ENCODE measurements at places on chromosomes 7 and 10.

DNA sequence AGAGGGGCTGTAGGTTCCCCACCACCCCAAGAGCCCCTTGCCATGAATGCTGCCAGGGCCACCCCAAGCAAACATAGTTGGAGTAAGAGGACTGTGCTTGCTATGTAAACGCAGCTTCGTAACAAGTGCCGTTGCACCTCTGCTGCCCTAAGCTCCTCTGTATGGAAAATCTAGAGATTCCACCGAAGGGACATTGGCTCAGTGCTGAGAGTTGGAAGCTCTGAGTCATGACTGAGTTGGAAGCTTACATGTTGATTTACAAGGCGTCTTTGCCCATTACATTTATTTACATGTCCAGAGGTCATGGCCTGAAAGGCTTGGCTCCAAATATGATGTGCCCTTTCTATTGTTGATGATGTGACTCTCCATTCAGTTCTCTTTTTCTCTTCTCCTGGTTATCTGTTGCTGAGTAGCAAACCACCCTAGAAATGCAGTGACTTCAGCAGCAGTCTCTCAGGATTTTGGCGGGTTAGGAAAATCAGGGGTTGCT lies 233.1 kb upstream of the TCF7L2 start:
- DNase-seq: no peak

- DNase-seq: peak; percentile 56
Measured at GRCh38 chr7:3065724-3066143, 22.1 kb upstream of the CARD11 start.

DNA sequence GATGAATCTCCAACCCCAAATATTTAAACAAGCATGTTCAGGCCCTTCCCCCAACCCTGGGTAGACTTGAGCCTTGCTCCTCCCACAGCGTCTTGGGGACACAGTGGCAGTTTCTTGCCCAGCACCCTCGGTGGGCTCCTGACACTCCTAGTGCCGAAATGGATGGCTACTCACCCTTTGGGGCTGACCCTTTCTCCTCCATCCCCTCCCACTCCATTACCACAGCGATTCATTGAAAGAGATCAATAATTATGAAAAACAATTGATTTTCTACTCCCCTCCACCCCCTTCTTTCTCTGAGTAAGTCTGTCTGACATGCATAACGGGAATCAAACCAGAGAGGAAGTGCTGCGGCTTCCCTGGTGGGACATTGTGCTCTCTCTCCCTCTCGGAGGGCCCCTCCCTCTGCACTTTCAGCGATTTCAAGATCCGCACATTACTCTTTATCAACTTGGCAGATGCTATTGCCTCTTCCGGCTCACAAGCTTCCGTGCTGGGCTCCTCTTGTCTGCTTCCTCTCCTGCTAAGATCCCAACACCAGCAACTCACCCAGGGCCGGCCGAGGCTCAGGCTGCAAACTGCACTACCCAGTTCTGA lies 79.0 kb upstream of the PLXNA4 start:
- peak; percentile 16 for DNase-seq

GRCh38 chr10:84543948-84544347 lies 215.6 kb downstream of the CCSER2 start:
- DNase-seq: no peak

DNA sequence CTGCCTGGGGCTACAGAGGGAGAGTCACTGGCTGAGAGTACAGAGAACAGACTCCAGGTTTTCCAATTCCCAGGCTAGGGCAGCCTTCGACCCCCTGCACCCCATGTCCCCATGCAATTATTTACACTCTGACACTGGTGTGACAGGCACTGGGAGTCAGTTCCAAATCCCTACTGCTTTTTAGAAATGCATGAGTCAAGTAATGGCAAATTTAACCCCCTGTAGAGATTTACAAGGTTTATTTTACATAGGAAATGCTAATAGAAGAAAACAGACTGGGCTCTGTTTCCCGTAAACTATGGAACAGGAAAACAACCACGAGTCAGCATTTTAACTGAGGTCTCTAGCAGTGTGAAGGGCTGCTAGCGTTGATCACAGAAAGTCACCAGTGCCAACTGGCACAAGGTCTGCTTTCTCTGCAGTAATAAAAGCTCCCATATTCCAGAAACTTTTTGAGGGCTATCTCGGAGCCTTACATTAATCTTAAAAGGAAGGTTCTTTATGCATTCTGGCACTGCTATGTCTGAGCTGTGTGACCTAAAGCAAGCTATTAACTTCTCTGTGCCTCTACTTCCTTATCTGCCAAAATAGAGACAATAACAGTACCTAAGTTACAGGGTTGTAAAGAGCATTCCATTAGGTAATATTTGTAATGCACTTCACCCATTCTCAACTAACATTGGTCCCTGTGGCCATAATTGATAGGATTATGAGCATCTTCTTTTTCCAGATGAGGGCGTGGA lies 28.2 kb downstream of the NOD1 start:
- no peak for DNase-seq

DNA sequence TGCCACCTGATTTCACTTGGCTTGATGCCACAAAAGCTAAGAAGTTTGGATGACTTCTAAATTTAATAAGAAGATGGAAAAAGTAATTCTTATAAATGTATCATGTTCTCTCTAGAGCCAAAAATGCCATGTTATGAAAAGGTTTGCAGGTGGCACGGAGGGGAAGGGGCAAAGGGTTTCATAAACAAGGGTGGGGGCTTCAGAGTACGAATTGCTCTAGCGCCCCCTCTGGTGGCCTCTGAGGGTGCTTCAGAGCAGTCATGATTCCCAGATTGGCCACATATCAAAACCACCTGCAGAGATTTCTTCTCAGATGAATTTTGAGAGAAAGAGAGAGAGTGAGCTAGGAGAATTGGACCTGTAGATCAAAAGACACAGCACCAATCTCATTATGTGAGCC lies 208.6 kb upstream of the YAE1 start:
- peak; percentile 36 for DNase-seq

- DNase-seq: no peak
Measured at GRCh38 chr7:7080802-7081201, 101.5 kb upstream of the C1GALT1 start.

- no peak for DNase-seq
Measured at GRCh38 chr10:124296121-124296812, 122.5 kb downstream of the OAT start.

DNA sequence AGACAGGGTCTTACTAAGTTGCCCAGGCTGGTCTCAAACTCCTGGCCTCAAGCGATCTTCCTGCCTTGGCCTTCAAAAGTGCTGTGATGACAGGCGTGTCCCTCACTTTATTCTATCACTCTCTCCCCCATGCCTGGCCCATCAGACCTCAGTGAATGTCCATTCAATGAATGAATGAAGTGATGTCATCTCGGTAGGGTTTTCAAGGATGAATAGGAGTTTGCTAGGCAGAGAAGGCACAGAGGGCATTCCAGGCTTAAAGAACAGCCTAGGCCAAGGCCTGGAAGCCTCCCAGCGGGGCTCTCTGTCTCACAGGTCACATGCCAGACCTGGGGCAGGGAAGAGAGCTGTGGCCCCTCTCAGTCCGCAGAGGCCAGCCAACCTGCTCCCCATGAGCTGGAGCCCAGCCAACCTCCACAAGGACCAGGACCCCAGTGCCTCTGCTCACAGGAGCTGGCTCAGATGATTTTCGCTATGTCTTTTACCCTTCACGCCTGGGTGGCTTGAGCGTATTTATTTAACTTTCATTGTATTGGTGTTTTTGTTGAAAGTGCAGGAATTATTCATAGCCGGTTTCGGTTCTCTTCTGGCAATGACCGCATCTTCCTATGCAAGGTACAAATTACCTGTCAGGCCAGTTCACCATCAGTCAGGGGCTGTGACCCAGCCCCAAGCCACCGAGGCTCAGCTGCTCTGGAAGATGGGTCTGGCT lies 11.8 kb upstream of the TNRC18 start:
- DNase-seq: no peak

DNA sequence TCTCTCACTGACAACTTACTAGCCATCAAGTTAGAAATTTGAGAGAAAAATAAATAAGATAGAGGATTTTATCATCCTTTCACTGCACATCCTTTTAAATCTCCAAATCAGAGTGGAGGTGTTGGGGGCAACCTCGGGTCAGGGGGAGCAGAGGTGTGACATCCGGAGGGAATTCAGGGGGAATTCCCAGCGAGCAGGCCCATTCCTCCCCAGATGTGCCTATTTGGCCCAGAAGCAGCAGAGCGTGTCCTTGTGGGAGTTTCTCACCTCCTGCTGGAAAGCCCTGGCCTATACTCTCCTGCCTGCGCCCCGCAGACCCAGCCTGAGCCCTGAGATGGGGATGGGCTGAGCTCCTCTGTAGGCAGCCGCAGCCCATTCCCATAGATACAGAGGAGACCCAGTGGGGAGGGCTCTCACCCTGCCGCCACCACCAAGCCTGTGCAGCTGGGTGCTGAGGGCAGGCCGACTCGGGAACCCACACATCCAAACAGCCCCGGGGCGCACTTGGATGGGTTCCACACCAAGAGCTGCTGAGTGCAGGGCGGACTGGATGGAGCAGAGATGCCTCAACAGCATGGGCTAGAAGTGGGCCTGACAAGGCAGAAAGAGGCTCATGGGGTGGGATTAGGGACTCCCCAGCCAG lies 124.5 kb downstream of the CXCL12 start:
- DNase-seq: peak; percentile 24

DNA sequence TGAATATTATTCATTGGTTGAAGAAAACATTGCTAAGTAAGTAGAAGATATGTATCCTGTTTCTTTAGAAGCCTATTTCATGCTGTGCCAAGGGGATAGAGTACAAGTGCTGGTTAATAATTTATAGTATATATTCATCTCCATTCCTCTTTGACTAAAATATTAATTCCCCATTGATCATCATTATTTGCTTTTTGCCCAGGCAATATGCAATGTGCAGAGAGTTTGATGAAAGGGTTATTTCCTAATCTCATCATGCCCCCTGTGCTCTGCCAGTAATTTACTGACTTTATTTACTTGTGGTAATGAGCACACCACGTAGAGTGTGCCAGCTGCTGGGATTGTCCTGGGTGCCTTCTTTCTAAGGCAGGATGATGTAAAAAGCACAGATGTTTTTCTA lies 180.9 kb downstream of the REEP3 start:
- DNase-seq: no peak

GRCh38 chr10:125985557-125986240 lies 89.3 kb downstream of the FANK1 start:
- no peak for DNase-seq

- peak; percentile 73 for DNase-seq
Measured at GRCh38 chr7:26291699-26292538, at the start of gene SNX10. Gene SNX10, plus strand, starts transcription at chr7:26291862. Its CDS starts 54,581 bp downstream, at chr7:26346443.

GRCh38 chr7:133501771-133502170 lies 248.9 kb downstream of the EXOC4 start:
- no peak for DNase-seq

- DNase-seq: no peak
Measured at GRCh38 chr10:107930037-107930436, 765.5 kb upstream of the SORCS1 start.

- peak; percentile 66 for DNase-seq
Measured at GRCh38 chr10:13371897-13372470, 23.9 kb upstream of the SEPHS1 start.

DNA sequence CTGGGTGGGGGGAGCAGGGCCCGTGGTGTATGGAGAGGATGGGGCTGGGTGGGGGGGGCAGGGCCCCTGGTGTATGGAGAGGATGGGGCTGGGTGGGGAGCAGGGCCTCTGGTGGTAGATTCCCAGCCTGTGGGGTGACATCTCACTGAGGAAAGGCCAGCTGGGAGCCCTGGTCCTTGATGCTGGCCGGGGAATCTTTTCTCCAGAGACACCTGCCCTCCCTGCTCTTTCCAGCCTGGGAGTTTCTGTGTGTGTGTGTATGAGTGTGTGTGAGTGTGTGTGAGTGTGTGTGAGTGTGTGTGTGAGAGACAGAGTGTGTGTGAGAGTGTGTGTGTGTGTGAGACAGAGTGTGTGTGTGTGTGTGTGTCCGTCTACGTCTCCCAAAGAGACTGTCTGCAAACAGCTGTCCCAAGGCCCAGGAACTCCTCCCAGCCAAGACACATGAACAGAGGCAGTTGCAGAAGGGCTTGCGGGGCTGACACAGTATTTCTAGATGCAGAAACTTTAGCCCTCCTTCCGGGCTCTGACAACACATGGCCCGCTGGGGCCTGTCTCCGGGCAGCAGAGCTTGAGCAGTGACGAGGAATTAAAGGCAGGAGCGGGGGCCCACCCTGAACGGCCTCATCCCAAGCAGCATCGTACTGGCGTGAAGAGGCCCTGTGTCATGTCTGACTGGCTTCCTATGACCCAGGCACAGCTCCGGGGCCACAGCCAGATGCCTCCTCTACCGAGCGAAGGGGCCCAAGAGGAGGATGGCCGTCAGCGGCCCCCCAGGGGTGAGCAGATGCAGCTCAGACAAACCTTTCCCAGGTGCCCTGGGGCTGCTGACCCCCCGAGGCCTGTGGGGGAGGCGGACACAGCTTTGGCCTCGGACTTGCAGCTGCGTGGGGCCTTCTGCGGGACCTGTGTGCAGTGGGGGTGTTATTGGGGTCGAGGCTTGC lies 24.3 kb downstream of the FAM20C start:
- no peak for DNase-seq

GRCh38 chr10:1114315-1114714 lies 58.1 kb downstream of the WDR37 start:
- no peak for DNase-seq

GRCh38 chr10:22690614-22691431 lies 23.6 kb downstream of the PIP4K2A start:
- no peak for DNase-seq

DNA sequence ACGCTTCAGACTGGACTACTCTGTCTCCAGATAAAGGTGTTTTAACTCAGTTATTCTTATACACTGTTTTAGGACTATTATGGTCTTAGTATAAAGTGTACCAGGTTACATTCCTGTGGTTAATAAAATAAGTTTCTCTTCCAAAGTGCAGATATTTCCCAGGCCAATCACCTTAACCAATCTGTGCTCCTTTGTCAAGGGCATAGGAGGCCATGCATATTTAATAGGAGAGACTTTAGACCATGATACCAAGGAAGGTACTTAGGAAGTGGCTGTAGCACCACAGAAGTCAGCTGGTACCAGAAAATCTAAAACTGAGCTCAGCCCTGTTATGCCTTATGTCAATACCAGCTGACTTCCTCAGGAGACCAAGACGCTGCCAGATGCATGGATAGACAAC lies 226.5 kb upstream of the TMEM72 start:
- no peak for DNase-seq

All from nephron progenitor cell (in vitro differentiated cells).